Mesothelial cell of epicardium (in vitro differentiated cells): ENCODE measurements at places on chromosomes 13 and 19. TPM values are rescaled to one million over a fixed set of nuclear protein-coding genes. Genes with fewer than 3 reads are reported as not detected.

The ZNF865 gene
- 18.7 to 21.4 TPM (median 21.2 TPM) in 3 replicates for total RNA-seq

The DHPS gene
- total RNA-seq, result 91.3 to 101 TPM (median 97.0 TPM) in 3 replicates

The SYNGR4 gene
- not detected in 3 replicates for total RNA-seq

The TBXA2R gene
- 0.38 to 1.0 TPM (median 0.47 TPM) in 3 replicates for total RNA-seq

The TMEM221 gene
- 4.8 to 6.0 TPM (median 5.1 TPM) in 3 replicates for total RNA-seq

The INSL3 gene
- 0.35 to 1.0 TPM (median 0.92 TPM) in 3 replicates for total RNA-seq

The ZNF625 gene
- 22.9 to 24.4 TPM (median 23.5 TPM) in 3 replicates for total RNA-seq

The LGALS4 gene
- total RNA-seq, result 1.4 to 3.0 TPM (median 1.6 TPM) in 3 replicates

The ZNF878 gene
- 0.22 to 0.68 TPM (median 0.40 TPM) in 3 replicates for total RNA-seq

The CYP4F22 gene
- total RNA-seq, result not detected in 3 replicates

GRCh38 chr19:5707576-5708575, 12.1 kb downstream of the LONP1 start:
- no peak for DNase-seq
- no peak overlapping the region for H3K4me3 ChIP-seq
- H3K27ac ChIP-seq, result no peak overlapping the region
- no peaks in the 10 kb centered on the region for H3K27me3 ChIP-seq

DNA sequence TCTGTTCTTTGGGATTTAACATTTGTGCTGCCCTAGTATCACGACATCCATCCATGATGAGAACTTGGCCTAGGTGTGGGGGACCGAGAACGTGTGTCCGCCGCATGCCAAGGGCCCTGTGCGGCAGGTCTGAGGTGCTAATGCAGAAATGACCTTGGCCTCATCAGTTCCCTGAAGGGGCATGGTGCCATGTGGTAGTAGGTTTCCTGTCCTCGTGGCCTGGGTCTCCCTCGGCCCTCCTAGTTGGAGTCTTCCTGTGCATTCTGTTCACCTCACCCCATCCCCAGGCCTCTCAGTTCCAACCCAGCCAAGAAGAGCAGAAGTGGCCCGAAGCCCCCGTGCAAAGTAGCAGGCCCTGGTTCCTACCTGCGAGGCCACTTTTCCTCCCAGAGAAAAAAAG, 59.8 kb downstream of the GGACT start:
- no peak overlapping the region for H3K4me3 ChIP-seq
- H3K4me1 ChIP-seq, result peaks cover 6% of the 10 kb centered on the region
- H3K36me3 ChIP-seq, result peaks cover 20% of the 10 kb centered on the region
- no peak for DNase-seq
- H3K27ac ChIP-seq, result no peak overlapping the region

- H3K4me1 ChIP-seq, result peaks cover 38% of the 10 kb centered on the region
- peaks cover 78% of the 10 kb centered on the region for H3K27me3 ChIP-seq
- H3K4me3 ChIP-seq, result no peak overlapping the region
- H3K27ac ChIP-seq, result no peak overlapping the region
- no peak for DNase-seq
- peaks cover 2% of the 10 kb centered on the region for H3K36me3 ChIP-seq
These were observed 5.0 kb downstream of the LYL1 start for GRCh38 chr19:13097463-13098258.

DNA sequence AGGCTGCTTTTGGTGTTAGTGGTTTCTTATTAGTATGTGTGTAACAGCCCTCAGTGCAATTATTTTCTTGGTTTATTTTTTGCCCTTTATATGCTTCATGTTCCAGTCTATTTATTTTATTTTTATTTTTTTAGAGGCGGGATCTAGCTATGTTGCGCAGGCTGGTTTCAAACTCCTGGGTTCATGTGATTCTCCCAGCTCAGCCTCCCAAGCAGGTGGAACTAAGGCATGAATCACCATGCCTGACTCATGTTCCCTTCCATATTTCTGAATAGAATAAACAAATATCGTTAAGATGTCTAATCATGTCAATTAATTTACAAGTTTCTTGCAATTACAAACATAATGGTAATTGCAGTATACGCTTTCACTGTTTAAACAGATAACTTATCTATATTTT, 11.7 kb downstream of the SKA3 start:
- H3K36me3 ChIP-seq, result peaks cover 9% of the 10 kb centered on the region
- H3K4me1 ChIP-seq, result no peaks in the 10 kb centered on the region
- no peak overlapping the region for H3K27ac ChIP-seq

DNA sequence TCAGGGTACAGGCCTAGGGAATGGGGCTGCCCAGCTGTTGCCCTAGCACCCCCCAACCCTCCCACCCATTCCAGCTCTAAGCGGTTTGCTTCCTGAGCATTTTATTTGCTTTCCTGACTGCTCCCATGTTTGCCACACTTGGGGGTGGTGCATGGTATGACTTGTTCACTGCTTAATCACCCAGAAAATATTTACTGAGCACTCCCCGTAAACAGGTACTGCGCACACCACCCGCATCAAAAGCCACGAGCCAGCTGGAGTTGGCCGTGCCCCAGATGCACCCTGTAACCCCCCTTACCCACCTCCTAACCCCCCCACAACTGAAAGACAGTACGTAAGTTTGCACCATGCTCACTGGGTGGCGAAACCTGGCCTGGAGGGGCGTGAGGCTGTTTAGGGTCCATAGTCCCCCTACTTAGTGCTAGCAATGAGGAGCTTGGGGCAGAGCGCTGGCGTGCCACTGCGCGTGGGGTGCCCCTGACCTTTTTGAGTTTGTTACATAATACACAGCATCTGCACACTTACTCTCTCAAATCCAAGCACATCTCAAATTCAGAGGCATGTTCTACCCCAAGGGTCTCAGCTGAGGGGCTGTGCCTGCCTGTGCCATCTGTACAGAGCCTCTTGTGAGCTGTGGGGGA, 29.8 kb downstream of the DPF1 start:
- no peak overlapping the region for H3K27ac ChIP-seq
- peaks cover 16% of the 10 kb centered on the region for H3K36me3 ChIP-seq
- H3K4me1 ChIP-seq, result no peaks in the 10 kb centered on the region
- no peaks in the 10 kb centered on the region for H3K27me3 ChIP-seq
- DNase-seq, result no peak

GRCh38 chr19:30666301-30666803, 294.2 kb downstream of the ZNF536 start:
- H3K36me3 ChIP-seq, result no peaks in the 10 kb centered on the region
- H3K4me3 ChIP-seq, result no peak overlapping the region
- peak; percentile 70 for DNase-seq
- no peak overlapping the region for H3K27ac ChIP-seq
- peaks cover 23% of the 10 kb centered on the region for H3K27me3 ChIP-seq
- H3K4me1 ChIP-seq, result peaks cover 39% of the 10 kb centered on the region

DNA sequence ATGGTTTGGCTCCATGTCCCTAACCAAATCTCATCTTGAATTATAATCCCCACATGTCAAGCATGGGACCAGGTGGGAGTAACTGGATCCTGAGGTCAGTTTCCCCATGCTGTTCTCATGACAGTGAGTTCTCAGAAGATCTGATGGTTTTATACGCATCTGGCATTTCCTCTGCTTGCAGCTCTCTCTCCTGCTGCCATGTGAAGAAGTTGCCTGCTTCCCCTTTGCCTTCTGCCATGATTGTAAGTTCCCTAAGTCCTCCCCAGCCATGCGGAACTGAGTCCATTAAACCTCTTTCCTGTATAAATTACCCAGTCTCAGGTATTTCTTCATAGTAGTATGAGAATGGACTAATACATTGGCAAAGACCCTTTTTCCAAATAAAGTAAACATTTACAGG, 96.8 kb downstream of the TSHZ3 start:
- no peak for DNase-seq
- no peaks in the 10 kb centered on the region for H3K27me3 ChIP-seq
- no peak overlapping the region for H3K4me3 ChIP-seq
- H3K4me1 ChIP-seq, result peaks cover 17% of the 10 kb centered on the region
- no peak overlapping the region for H3K27ac ChIP-seq
- H3K36me3 ChIP-seq, result no peaks in the 10 kb centered on the region

GRCh38 chr13:72221276-72221962, 354.4 kb upstream of the DACH1 start:
- peak; percentile 37 for DNase-seq
- no peak overlapping the region for H3K4me3 ChIP-seq
- no peaks in the 10 kb centered on the region for H3K4me1 ChIP-seq
- no peaks in the 10 kb centered on the region for H3K27me3 ChIP-seq

DNA sequence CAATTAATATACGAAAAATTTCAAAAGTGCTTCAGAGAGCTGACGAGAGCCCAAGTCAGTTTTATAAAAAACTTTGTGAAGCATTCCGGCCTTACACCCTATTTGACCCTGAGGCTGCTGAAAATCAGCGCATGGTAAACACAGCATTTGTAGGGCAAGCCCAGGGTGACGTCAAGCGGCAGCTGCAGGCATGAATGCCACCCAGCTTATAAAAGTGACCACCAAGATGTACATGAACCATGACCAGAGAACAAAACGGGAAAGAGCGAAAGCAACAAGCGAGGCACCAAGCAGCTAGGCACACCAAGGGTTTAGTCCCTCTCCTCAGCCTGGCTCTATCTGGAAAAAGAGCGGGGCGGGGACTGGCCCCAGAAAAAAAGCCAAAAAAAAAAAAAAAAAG, 6.0 kb downstream of the SIGLEC11 start:
- peak overlapping the region; percentile 84 for H3K27ac ChIP-seq
- no peaks in the 10 kb centered on the region for H3K36me3 ChIP-seq
- H3K27me3 ChIP-seq, result peaks cover 1% of the 10 kb centered on the region
- H3K4me1 ChIP-seq, result peaks cover 58% of the 10 kb centered on the region
- no peak for DNase-seq
- no peak overlapping the region for H3K4me3 ChIP-seq

GRCh38 chr13:71358218-71358617, 508.8 kb downstream of the DACH1 start:
- DNase-seq, result no peak
- no peak overlapping the region for H3K4me3 ChIP-seq
- H3K27ac ChIP-seq, result no peak overlapping the region
- no peaks in the 10 kb centered on the region for H3K4me1 ChIP-seq
- no peaks in the 10 kb centered on the region for H3K27me3 ChIP-seq

- no peak overlapping the region for H3K27ac ChIP-seq
- H3K36me3 ChIP-seq, result no peaks in the 10 kb centered on the region
These were observed 1.6 kb downstream of the ARL11 start for GRCh38 chr13:49629947-49630346.

- H3K27me3 ChIP-seq, result peaks cover 24% of the 10 kb centered on the region
- H3K27ac ChIP-seq, result no peak overlapping the region
- no peak overlapping the region for H3K4me3 ChIP-seq
These were observed 141.6 kb downstream of the RXFP2 start for GRCh38 chr13:31880851-31881494.

- no peak overlapping the region for H3K27ac ChIP-seq
- H3K27me3 ChIP-seq, result no peaks in the 10 kb centered on the region
- H3K4me1 ChIP-seq, result peaks cover 9% of the 10 kb centered on the region
- peaks cover 77% of the 10 kb centered on the region for H3K36me3 ChIP-seq
- H3K4me3 ChIP-seq, result no peak overlapping the region
- DNase-seq, result no peak
These were observed 33.6 kb downstream of the AKAP11 start for GRCh38 chr13:42305503-42305902.

DNA sequence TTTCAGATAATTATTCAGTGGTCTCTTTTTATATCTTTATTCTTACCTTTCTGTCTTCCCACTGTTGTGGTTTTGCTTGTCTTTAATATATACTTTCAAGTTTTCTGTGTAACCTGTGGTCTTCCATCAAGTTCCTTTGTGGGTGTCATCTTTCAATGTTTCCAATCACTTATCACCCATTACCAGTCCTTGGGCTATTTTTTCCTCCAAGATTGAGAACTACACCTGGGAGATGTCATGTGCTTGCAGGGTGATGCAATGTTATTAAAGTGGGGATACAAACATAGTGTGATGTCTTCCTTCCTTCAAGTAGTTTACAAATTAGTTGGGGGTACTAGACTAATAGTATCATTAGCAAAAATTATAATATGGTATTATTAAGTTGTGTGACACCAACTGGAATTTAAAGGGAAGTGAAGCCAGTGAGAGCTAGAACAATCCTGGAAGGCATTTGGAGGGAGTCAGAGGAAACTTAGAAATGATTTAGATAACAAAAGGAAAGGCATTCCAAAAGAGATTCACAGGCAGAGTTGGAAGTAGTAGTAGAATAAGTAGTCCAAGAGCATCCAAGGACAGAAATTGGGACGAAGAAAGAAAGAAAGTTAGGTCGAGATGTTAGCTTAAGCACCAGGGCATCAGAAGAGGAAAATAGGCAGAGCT, 3.4 kb downstream of the FNDC3A start:
- H3K27me3 ChIP-seq, result no peaks in the 10 kb centered on the region
- H3K4me3 ChIP-seq, result no peak overlapping the region
- no peak for DNase-seq

- H3K36me3 ChIP-seq, result peaks cover 30% of the 10 kb centered on the region
- H3K4me3 ChIP-seq, result no peak overlapping the region
- H3K4me1 ChIP-seq, result peaks cover 3% of the 10 kb centered on the region
- no peak for DNase-seq
- no peaks in the 10 kb centered on the region for H3K27me3 ChIP-seq
These were observed 15.2 kb downstream of the KCTD15 start for GRCh38 chr19:33811736-33812387.

DNA sequence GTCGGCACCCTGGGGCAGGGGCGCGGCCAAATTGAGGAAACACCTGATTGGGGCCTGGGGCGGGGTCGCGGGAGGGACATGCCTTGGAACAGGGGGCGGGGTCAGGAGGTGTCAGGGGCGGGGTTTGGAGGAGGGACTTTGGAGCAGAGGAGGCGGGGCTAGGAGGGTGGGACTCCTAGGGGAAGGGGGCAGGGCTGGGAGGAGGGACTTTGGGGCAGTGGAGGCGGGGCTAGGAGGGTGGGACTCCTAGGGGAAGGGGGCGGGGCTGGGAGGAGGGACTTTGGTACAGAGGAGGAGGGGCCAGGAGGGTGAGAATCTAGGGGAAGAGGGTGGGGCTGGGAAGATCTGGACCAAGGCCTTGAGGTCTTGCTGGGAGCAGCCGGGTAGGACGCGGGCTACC, 21.9 kb downstream of the GRIN2D start:
- H3K4me1 ChIP-seq, result peaks cover 19% of the 10 kb centered on the region
- H3K4me3 ChIP-seq, result no peak overlapping the region
- no peak for DNase-seq
- H3K27ac ChIP-seq, result no peak overlapping the region
- no peaks in the 10 kb centered on the region for H3K27me3 ChIP-seq
- peaks cover 2% of the 10 kb centered on the region for H3K36me3 ChIP-seq

- H3K27me3 ChIP-seq, result peaks cover 40% of the 10 kb centered on the region
- peak overlapping the region; percentile 94 for H3K27ac ChIP-seq
- H3K4me1 ChIP-seq, result peaks cover 8% of the 10 kb centered on the region
- H3K36me3 ChIP-seq, result no peaks in the 10 kb centered on the region
- no peak for DNase-seq
These were observed 2.3 kb upstream of the HAS1 start for GRCh38 chr19:51726049-51726448.

- no peak for DNase-seq
- no peak overlapping the region for H3K4me3 ChIP-seq
- H3K36me3 ChIP-seq, result no peaks in the 10 kb centered on the region
These were observed 98.8 kb downstream of the ING1 start for GRCh38 chr13:110812121-110812868.

- no peak overlapping the region for H3K27ac ChIP-seq
- no peaks in the 10 kb centered on the region for H3K27me3 ChIP-seq
- no peak for DNase-seq
- H3K36me3 ChIP-seq, result no peaks in the 10 kb centered on the region
- peaks cover 4% of the 10 kb centered on the region for H3K4me1 ChIP-seq
These were observed 183.0 kb downstream of the KCTD12 start for GRCh38 chr13:76703216-76703615.
